MCF 10A (cell line): ENCODE measurements at places on chromosomes 7 and 10.

DNA sequence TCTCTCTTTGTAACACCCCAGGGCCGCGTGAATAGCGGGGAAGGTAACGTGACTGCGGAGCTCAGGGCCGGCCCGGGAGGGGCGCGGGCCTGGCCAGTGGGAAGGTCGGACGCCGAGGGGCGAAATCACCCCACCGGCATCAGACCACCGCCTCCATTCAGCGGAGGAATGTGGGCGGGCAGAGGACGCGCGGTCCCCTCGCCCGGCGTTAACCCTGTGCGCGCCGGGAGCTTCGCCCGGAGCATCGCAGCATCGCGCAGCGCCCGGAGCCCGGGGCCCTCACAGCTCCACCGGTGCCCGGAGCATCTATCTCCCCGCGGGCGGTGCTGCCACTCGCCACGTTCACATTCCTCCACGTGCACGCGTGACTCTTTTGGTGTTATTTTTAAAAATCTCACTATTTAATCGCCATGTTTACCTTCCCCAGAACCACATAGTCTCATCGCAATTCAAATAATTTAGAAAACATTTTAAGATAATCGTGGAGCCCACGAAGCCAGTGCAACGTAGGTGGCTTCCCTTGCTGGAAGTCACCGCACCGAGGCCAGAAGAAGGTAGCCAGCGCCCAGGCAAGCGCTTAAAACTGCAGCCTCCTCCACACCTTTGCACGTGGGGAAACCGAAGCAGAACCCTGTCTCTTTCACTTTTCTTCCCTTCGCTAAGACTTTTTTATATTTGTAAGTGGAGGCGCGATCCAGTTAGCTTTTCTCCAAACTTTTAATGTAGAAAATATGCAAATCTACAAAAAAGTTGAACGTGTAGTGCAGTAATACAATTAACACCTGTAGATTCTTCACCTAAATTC is 21.8 kb downstream of the FGFBP3 start:
- H3K27me3 ChIP-seq = no peaks in the 10 kb centered on the region
- no peaks in the 10 kb centered on the region for H3K36me3 ChIP-seq
- no peak overlapping the region for H3K27ac ChIP-seq

DNA sequence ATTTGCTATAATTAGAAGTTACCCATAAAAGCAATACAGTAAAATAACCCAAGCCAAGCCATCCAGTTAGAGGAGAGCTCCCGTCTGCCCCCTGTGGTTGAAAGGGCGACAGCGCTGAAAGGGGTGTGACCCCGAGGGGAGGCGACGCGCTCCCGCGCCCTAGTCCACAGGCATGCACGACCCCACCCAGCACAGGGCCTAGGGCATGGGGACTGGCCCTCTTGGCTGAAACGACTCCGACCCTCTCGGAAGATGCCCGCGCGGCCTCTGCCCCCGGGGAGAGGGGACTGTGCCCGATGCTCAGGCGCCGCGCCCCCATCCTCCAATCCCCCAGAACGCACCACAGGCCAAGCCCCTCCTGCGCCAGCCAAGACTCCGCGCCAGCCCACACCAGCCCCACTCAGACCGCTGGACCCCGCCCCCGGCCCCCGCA is 64.0 kb downstream of the CSGALNACT2 start:
- no peaks in the 10 kb centered on the region for H3K36me3 ChIP-seq
- H3K4me1 ChIP-seq = no peaks in the 10 kb centered on the region
- no peak overlapping the region for H3K27ac ChIP-seq
- H3K27me3 ChIP-seq = no peaks in the 10 kb centered on the region
- peak overlapping the region; percentile 45 for H3K4me3 ChIP-seq

- H3K4me3 ChIP-seq = no peak overlapping the region
- peaks cover 26% of the 10 kb centered on the region for H3K27me3 ChIP-seq
- no peaks in the 10 kb centered on the region for H3K36me3 ChIP-seq
Measured at GRCh38 chr7:93559639-93560491, 14.7 kb downstream of the CALCR start.

DNA sequence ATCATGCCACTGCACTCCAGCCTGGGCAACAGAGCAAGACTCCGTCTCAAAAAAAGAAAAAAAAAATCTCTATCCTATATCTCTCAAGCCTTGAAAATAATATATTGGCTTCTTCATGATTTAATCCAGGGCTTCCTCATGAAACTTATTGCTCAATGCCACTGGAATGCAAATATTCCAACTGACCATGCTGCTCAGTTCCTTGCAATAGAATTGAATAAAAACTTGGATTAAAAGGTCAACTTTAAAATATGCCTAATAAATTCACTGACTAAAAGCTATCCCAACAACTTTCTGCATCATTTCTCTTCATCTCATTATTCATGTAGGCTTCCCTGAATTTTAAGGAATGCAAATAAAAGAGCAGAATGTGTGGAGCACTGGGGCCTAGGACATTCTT is 42.1 kb upstream of the NOBOX start:
- no peaks in the 10 kb centered on the region for H3K27me3 ChIP-seq
- H3K4me1 ChIP-seq = no peaks in the 10 kb centered on the region
- no peak for DNase-seq
- H3K4me3 ChIP-seq = no peak overlapping the region
- no peak overlapping the region for H3K27ac ChIP-seq

DNA sequence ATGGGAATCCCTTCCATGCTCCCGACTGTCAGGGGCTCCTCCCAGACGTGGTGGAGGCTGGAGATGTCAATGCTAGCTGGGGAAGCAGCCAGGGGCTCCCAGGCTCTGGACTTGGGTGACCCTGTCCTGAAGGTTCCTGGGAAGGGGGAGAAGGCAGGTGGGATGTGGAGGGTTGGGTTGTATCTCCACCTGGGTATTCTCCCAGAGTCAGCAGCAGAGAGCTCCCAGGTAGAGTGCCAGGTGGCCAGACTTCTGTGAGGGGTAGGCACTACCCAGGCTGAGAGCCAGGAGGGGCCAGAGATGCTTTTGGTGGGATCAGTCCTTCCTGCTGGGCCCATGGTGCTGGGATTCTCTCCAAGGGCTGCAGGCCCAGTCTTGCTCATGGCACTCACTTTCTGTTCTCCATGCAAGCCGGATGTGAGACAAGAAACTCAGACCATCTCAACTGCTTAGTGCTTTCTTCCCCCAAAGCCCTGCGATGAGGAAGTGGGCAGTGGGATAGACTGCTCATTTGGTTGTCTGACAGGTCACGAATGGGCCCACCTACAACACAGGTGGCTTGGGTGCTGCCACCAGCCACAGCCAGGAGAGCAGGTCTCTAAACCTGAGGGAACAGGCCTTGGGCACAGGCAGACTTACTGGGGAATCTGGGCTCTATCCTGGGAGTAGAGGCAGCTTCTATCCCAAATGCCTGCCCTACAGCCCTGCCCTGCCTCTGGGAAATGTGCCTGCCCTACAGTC is 52.5 kb upstream of the CAMK2B start:
- H3K36me3 ChIP-seq = peaks cover 12% of the 10 kb centered on the region
- peak; percentile 36 for DNase-seq
- peaks cover 18% of the 10 kb centered on the region for H3K4me1 ChIP-seq
- H3K4me3 ChIP-seq = no peak overlapping the region
